Left cardiac atrium (tissue), 4 donors: ENCODE measurements at places on chromosomes 5 and 9. TPM values are rescaled to one million over a fixed set of nuclear protein-coding genes. Genes with fewer than 3 reads are reported as not detected.

The OR1J2 gene
- total RNA-seq, result not detected

GRCh38 chr5:100667161-100667630 is 132.0 kb downstream of the FAM174A start:
- DNase-seq, result no peak

- no peak for DNase-seq
Measured at GRCh38 chr9:91047993-91048607, 246.5 kb downstream of the SYK start.

GRCh38 chr9:4563105-4563504 is 72.8 kb downstream of the SLC1A1 start:
- DNase-seq, result no peak

- no peak for DNase-seq
Measured at GRCh38 chr5:98961665-98962344, 33.0 kb upstream of the CHD1 start.

GRCh38 chr5:33332804-33333203 is 108.0 kb upstream of the TARS1 start:
- no peak for DNase-seq

The PAEP gene
- total RNA-seq, result not detected

The NUTM2G gene
- not detected for total RNA-seq

GRCh38 chr5:131366428-131366827 is 102.6 kb downstream of the CDC42SE2 start:
- no peak for DNase-seq

DNA sequence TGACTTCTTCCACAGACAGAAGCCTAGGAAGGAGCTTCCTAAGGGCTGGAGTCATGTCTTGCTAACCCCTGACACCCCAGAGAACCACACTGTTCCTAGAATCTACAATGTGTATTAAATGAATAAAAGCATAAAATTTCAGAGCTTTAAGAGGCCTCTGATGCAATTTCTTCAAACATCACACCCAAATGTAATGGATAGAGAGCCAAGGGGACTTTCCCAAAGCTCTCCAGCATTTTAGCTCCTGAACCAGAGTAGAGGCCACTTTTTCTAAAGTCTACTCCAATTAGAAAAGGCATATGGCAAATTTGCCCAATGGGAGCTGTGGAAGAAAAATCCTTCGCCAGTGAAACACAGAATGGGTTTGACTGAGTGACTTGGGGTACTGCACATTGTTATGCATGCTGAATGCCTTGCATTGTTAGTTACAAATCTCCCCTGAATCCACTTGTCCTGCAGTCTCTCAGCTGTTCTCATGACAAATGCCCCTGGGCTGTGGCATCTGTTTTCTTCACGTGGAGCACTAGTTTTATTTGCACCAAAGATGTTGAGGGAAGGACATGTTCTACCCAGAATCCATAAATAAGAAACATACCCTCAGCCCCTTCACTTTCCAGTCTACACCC is 334.0 kb downstream of the ASTN2 start:
- no peak for DNase-seq

The SIT1 gene
- 1.6 TPM for total RNA-seq

GRCh38 chr5:54904425-54904824 is 81.0 kb downstream of the ESM1 start:
- DNase-seq, result no peak

GRCh38 chr9:91678807-91679580 is 255.4 kb upstream of the NFIL3 start:
- no peak for DNase-seq

GRCh38 chr5:83281658-83282057 is 189.9 kb upstream of the VCAN start:
- no peak for DNase-seq

- no peak for DNase-seq
Measured at GRCh38 chr9:72476617-72477437, 44.6 kb upstream of the TMC1 start.
